BJ (cell line): ENCODE measurements at places on chromosomes 13 and 19. TPM values are rescaled to one million over a fixed set of nuclear protein-coding genes. Genes with fewer than 3 reads are reported as not detected.

The THSD8 gene
- 0.75 and 2.6 TPM in 2 replicates for polyA plus RNA-seq

DNA sequence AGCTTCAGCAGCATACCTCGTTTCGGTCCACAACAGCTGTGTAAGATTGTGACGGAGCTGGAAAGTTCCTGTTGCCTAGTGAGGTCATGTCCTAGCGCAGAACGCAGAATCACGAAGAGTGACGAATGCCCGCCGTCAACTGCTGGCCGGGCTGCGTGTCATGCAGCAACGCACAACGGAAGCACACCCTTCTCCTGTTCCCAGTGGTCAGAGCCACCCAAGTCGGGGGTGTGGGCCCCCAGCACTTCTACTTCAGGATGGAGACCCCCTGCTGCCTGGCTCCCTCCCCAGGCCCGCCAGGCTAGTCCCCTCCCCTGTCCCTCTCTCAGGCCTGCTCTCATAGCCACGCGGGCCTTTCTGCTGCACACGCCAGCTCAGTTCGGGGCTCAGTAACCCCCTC, 25.9 kb downstream of the C2CD4C start:
- no peak for DNase-seq

- DNase-seq, result no peak
These were observed 79.4 kb downstream of the ZMYM2 start for GRCh38 chr13:20037908-20038307.

DNA sequence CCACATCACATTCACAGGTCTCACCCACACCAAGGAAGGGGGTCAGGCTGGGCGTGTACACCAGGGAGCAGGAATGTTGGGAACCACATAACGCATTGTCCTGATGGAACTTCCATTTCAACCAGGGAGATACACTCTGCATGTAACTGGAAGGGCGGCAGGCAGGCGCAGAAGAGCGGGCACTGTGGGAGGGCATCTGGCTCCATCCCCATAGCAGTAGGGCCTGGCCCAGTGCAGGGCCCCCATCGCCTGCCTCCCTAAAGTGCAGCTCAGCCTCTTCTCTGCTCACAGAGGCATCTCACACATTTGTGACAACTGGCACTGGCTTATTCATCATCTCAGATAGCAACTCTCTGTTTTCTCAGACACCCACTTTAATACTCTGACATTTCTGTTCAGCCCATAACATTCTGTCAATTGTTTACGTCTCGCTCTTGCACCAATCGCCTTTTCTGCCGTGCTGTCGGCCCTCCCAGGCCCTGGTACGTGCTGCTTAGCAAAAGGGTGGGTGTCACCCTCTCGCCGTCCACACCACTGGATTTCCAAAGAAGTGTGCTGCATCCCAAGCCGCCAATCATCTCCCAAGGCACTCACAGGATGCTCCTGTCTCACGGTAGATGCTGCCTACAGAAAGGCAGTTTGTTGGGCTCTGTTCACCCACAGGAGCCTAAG, 353.3 kb upstream of the ZNF507 start:
- no peak for DNase-seq
